ENCODE measurements at places on chromosomes 1 and 21.
A peak's percentile ranks its signal among the peaks of the same experiment; 100 is the strongest.

GRCh38 chr1:13597166-13597565, 13.5 kb downstream of the PDPN start:
- DNase-seq, result no peak

- DNase-seq, result no peak
These were observed 121.3 kb downstream of the MAST2 start for GRCh38 chr1:45924736-45925135.

GRCh38 chr1:29757866-29758780, 521.8 kb downstream of the PTPRU start:
- DNase-seq, result no peak

- no peak for DNase-seq
These were observed 17.2 kb upstream of the NFASC start for GRCh38 chr1:204853436-204853835.

GRCh38 chr1:66944330-66945274, 19.8 kb downstream of the MIER1 start:
- DNase-seq, result peak; percentile 58

GRCh38 chr1:84855691-84856630, 37.0 kb downstream of the LPAR3 start:
- no peak for DNase-seq

GRCh38 chr1:181099152-181100014, 10.9 kb downstream of the IER5 start:
- DNase-seq, result no peak

DNA sequence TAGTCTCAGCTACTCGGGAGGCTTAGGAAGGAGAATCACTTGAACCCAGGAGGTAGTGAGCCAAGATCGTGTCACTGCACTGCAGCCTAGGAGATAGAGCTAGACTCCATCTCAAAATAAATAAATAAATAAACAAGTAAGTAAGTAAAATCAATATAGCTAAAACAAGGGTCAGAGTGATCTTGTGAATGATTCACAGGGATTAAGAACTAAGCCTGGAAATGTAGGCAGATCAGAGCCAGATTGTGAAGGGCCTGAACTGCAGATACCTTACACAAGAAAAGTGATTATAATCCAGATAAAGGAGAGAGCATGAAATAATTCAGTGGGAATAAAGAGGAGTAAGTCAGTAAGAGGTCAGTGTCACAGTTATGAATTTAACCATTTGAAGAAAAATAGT, 41.5 kb downstream of the COP1 start:
- DNase-seq, result no peak

- DNase-seq, result peak; percentile 70
These were observed 37.0 kb downstream of the TBCE start for GRCh38 chr1:235404190-235404589.

DNA sequence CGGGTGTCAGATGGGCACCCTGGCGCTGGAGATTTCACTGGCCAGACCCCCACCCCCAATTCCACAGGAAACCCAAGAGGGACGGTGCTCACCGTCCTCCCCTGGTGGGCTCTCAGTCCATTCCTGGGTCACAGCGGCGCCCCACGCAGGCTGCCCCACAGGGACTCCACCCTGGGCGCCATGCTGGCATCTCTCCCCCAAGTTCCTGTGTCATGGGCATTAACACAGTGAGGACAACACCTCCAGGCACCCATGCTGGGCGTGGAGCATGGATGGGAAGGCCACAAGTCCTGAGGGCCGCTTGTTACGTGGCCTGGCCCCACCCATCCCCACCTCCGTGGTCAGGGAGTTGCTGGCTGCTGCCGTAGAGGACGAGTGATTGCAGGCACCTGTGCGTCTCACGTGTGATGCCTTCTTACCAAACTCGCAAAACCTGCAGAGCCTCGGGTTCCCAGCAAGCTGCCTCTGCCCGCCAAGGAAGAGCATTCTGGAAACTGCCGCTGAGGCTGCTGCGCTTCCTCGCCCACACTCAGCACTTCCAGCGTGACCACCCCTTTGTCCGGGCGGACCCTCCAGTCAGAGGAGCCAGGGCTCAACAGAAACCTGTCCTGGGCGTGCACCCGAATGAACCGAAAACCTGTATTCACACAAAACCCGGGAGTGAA, 60.3 kb downstream of the SLX9 start:
- DNase-seq, result no peak

DNA sequence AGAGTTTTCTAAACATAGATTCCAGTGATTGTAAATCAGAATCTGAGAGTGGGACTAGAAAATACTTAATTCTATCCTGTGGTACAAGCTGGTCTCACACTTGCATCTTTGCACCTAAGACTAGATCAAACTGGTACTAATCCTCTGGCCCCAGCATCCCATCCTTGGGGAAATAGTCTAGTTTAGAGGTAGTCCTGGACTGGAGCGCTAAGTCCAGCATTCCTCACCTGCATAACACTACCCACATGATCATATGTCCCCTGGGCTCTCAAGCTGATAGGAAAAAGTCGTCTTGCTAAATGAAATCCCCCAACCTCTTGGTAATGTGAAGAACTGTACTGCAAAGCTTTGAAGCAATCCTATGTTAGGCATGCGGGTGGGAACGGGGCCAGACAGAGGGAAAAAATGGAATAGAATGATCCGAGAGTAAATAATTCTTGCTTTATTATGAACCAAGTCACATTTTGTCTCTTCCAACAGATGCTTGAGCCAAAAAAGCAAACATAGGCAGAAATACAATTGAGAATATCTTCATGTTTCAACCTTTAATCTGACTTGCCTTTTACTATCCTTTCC, 4.8 kb downstream of the COX20 start:
- no peak for DNase-seq

DNA sequence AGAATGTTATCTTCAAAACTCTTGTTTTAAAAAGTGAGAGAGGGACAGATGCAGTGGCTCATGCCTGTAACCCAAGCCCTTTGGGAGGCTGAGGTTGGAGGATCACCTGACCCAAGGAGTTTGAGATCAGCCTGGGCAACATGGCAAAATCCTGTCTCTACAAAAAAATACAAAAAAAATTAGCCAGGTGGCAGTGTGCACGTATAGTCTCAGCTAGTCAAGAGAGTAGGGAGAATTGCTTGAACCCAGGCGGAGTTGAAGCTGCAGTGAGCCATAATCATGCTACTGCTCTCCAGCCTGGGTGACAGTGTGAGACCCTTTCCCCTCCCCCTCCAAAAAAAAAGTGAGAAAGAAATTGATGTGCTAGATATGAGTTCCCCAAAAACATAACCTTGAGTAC, 131.0 kb downstream of the KCNT2 start:
- DNase-seq, result no peak

- no peak for DNase-seq
These were observed 200.8 kb upstream of the VAMP3 start for GRCh38 chr1:7570311-7570710.

DNA sequence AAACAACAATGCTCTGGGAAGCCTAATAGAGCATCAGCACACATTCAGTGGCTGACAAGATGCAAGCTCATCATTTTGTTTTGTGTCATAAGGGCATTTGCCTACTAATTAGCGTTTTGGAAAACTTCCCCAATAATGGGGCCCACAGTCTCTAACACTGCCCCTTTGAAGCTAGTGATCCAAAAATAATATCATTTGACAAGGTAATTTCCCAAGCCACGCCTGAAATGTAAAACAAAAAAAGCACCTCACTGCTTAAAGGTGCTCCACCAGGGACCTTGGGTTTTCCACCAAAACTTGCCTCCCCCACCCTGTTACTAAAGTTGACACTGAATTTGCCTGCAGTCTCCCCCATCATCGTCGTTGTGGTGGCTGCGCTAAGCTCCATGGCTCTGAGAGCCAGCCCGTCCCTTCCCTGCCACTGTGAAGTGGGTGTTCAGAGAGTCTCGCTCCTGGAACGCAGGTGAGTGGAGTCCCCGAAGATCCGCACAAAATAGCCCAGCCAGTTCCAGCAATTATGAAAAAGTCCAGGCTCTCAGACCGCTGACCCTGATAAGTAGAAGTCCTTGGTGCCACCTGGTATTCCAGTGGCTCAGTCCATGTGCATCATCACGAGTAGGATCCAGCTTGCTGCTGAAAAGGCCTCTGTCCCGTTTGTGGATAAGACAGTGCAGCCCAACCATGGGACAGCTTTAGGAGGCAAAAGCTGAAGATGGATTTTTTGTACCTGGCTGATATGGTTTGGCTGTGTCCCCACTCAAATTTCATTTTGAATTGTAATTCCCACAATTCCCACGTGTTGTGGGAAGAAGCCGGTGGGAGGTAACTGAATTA, 52.2 kb downstream of the RAB3GAP2 start:
- no peak for DNase-seq

GRCh38 chr21:38987633-38988508, 182.1 kb downstream of the ETS2 start:
- DNase-seq, result no peak

- DNase-seq, result peak; percentile 92
These were observed 81.1 kb downstream of the PGM1 start for GRCh38 chr1:63674238-63674864.

DNA sequence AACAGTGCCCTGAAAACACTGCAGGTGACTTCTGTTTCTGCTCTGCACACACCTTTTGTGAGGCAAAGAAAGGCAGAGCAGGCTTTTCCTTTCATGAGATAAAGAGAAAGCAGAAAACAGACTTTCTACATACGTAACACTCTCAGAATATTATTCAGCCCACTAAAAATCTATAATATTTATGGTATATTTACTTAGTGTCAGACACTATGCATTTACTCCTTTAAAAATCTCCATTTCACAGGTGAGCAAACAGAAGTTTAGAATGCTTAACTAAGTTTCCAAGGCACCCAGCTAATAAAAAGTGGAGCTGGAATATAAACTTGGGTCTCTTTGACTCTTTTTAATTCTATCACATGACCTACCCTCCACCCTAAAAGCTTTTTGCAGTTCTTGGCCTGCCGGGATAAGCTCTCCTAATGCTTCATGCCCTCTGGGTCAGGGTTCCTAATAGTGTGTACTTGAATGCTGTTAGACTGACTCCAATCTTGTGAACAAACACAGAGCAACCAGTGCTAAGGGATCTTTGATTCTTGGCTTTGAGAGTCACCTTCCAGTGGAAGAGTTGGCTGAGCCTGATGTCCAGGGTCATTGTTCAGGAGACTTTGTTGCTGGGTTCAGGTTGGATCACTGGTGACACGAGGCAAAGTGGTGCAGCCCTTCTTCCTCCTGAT, 27.2 kb downstream of the PROK1 start:
- DNase-seq, result no peak

DNA sequence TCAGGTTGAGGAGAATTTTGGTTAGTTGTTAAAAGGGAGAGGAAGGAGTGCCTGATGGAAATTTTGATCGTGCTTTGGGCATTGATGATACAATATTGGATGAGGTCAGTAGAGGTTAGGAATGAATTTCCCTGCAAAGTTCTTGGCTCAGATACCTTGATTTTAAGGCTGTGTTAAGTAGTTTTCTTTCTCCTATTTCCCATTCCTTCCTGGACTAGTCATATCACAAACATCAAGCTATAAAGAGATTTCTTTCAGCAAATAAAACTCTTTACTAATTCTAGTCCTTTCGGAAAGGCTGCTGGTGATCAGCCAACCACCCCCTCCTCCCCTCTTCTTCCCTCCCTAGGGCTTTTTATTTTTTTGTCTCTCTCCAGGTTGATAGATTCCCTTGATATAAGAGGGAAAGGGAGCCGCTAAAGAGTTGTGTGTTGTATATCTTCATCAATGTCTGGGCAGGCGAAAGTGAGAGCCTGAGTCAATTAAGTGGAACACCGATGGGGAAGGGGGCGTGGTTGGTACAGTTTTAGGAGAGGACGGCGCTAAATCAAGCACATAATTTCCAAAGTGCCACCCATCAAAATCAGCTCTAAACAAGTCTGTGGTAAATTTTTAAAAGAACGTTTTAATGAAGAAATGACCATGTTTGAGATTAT, 100.1 kb upstream of the PLXNA2 start:
- DNase-seq, result no peak

DNA sequence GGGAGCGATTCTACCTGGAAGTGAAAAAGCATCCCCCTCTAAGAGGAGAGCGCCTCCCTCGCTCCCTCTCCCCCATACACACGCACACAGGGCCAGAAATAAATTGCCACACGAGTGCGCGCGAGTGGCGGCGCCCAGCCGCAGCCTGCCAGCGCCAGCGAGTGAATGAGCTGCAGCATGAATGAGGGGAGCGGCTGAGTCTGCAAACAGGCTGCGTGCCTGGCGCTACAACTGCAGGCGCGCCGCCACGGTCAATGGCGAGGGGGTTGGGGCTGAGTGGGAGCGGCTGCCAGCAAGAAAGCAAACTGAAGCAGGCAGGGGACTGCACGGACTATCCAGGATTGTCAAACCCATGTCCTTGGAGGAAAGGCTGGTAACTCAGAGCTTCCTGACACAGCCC, 2.2 kb downstream of the CAMK1G start:
- peak; percentile 15 for DNase-seq

DNA sequence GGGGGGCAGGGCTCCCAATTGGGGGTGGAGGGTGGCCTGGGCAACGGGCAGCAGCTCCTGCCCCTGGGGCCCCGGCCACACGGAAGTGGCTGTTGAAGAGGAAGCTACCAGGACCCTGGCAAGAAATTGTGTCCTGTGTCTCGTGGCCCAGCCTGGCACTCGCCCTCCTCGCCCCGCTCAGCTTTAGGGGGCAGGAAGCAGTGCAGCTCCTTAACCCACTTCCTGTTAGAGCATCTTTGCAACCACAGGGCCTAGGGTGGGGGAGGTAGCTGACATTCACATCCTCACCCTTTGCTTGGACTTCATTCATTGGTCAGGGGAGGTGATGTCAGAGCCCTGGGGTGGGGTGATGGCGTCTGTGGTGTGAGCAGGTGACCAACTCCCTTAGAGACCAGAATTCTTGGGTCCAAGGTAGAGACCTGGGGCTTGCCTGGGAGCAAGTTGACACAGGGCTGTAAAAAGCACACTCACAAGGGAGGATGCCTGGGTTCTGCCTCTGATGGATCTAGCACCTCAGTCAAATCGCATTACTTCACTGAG, at the start of gene ARHGAP30:
ARHGAP30 (minus strand) TSS at position 161 of the 540 bp plus-strand sequence. CDS start 267 bp downstream, outside the sequence.
- DNase-seq, result no peak

- peak; percentile 88 for DNase-seq
These were observed 166.9 kb downstream of the TOMM20 start for GRCh38 chr1:234961456-234962339.

GRCh38 chr1:2800664-2801045, 838 bp downstream of the TTC34 start:
- no peak for DNase-seq

DNA sequence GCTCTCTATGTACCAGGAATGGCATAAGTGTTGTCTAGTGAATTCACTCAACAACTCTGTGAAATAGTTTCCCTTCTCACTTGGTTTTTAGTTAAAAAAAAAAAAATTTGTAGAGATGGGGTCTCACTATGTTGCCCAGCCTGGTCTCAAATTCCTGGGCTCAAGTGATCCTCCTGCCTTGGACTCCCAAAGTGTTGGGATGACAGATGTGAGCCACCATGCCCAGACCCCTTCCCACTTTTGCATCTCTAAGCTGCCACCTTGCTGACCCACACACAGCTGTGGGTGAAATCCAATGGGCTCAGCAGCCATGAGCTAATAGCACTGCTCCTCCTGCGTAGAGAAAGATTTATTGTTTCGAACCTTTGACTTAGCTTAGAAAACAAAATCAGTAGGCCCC, 33.5 kb downstream of the NEK2 start:
- DNase-seq, result no peak

- DNase-seq, result no peak
These were observed 353.9 kb upstream of the C1orf174 start for GRCh38 chr1:4253935-4254334.

- DNase-seq, result peak; percentile 99
These were observed 37.6 kb downstream of the GALNT2 start for GRCh38 chr1:230104395-230105244.

- no peak for DNase-seq
These were observed 53.0 kb downstream of the MAB21L3 start for GRCh38 chr1:116164150-116164549.
